ENCODE measurements at places on chromosomes 13 and 19.

- no peak for DNase-seq
These were observed 9.0 kb upstream of the ACSBG2 start for GRCh38 chr19:6126335-6126974.

GRCh38 chr19:30649934-30650614 lies 277.9 kb downstream of the ZNF536 start:
- no peak for DNase-seq

DNA sequence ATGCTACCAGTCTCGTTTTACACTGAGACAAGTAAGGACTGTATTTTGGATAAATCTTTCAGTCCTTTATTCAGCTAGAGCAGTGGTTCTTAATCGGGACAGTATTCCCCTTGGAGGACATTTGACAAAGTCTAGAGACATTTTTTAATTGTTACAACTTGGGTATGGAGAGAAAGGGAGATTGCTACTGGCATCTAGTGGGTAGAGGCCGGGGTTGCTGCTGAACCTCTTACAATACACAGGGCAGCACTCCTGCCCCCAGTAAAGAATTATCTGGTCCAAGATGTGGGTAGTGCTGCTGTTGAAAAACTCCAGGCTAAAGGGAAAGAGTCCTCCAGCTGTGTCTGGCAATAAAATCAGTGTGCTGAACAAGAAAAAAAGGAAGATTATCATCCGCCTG lies 334.8 kb downstream of the SLC7A1 start:
- DNase-seq = no peak

- DNase-seq = no peak
These were observed 4.3 kb upstream of the ZNF497 start for GRCh38 chr19:58366585-58367430.

GRCh38 chr13:113203507-113204377 lies 4.7 kb downstream of the PCID2 start:
- no peak for DNase-seq

GRCh38 chr19:47824396-47824795 lies 2.7 kb downstream of the CRX start:
- DNase-seq = no peak

GRCh38 chr19:56270676-56271075 lies 1.9 kb upstream of the EDDM13 start:
- DNase-seq = no peak

DNA sequence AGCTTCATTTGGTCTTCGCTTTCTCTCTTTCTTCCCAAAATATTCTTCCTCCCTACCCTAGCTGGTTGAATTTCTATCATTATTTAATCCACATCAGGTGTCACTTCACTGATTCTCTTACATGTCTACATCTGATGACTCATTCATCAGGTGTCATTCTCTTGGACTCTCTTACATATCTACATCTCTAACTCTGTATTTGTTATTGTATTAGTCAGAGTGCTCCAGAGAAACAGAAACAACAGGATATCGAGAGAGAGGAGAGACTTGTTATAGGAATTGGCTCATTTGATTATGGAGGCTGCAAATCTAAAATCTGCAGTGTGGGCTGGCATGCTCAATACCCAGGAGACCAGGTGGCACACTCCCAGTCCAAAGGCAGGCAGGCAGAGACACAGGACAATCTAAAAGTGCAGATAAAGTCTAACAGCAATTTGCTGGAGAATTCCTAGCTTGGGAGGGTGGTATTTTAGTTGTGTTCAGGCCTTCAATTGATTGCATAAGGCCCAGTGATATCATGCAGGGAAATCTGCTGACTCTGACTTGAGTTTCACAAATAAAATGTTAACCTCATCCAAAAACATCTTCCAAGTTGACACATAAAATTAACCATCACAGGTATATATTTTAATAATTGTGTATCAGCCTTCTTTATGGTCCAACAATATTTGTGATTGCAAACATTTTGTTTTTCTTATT lies 541.4 kb upstream of the SLITRK5 start:
- no peak for DNase-seq

DNA sequence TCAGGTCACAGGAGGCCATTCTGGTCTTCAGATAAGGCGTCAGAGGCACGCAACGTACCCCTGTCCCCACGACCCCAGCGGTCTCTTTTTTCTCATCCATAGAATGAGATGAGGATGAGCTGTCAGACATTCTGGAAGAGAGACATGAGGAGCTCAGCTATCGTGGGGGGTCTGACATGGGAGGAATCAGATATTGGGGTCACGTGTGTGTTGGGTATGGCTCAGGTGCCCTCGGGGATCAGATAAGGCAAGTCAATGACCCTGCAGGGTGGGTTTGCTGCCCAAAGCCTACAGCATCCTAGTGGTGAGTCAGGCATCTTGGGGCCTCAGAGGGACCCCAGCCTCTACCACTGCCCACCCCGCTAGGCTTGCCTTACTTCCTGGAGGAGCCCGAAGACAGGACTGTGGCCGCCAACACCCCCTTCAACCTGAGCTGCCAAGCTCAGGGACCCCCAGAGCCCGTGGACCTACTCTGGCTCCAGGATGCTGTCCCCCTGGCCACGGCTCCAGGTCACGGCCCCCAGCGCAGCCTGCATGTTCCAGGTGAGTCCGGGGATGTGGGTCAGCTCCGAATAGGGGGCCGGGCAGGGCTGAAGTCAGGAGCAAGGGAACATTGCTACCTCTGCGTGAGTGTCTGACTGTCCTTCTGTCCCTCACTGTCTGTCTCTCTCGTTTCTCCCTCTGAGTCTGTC lies 2.6 kb downstream of the AXL start:
- DNase-seq = no peak

DNA sequence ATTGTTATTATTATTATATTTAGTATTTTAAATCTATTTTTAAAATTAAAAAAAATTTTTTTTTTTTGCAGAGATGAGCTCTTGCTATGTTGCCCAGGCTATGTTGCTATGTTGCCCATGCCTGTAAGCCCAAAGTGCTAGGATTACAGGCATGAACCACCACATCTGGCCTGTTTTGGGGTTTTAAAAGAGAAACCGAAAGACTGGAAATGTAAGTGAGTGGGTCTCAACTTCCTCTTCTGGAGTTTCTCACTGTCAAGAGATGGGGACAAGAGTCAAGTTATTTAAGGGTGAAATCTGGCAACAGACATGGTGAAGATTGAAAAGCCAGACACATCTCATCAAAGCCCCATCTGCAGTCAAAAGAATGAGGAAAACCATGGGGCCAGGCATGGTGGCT lies 4.2 kb upstream of the OR7G3 start:
- DNase-seq = no peak

DNA sequence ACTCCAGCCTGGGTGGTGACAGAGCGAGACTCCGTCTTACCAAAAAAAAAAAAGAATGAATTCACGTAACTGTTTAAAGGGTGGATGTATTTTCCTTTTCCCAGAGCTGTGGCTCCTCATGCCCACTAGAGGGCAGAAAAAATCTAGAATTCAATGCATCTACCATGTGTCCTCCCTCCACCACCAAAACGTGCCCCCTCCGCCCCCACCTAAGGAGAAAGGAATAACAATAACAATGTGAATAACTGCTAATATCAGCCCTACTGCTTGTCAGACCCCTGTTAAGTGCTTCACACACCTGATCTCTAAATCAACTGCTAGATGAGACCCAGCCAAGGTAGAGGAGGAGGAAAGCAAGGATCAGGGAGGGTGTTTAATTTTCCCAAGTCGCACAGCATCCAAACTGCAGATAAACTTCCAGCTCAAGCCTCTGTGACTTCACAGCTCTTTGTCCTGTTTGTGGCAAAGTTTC lies 20.2 kb upstream of the PNMA8B start:
- DNase-seq = no peak

- DNase-seq = peak; percentile 66
These were observed 19.4 kb downstream of the ACTN4 start for GRCh38 chr19:38666663-38667511.

DNA sequence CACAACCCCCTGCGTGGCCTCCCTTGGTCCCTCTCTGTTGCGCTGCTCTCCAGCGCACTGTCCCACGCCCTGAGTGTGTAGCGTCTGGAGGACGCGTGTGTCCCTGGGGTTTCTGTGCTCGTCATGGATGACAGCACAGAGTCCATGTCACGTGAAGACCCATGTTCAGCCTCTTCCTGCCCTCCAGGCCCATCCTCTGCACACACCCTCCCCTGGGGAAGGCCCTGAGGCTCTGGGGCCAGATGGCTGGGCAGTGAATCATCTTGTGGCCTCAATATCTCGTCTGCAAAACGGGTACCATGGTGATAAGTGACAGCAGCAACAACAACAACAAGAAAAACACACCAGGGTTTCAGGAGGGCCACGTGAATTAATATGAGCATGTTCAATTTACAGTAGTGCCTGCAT lies 71.5 kb upstream of the ARHGEF7 start:
- DNase-seq = no peak

DNA sequence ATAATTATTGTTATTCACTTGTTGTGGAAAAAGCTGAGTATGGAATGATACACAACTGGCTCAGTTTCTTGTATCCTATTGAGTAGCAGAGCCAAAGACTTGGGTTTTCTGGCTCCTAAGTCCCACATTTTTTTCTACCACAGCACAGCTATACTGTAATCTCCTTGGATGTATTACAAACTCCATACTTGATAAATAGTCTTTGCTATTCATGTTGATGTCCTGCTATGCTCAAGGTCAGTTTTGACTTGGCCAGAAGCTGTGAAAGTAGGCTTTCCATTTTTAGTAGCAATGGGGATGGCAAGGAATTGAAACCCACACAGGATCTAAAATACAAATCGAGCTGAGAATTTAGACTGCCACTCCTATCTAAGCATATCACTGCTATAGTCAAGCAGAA lies 79.1 kb downstream of the B3GLCT start:
- DNase-seq = no peak

- DNase-seq = no peak
These were observed 6.5 kb downstream of the ARHGEF18 start for GRCh38 chr19:7355151-7355820.

- no peak for DNase-seq
These were observed 4.1 kb upstream of the DLL3 start for GRCh38 chr19:39494661-39495060.

DNA sequence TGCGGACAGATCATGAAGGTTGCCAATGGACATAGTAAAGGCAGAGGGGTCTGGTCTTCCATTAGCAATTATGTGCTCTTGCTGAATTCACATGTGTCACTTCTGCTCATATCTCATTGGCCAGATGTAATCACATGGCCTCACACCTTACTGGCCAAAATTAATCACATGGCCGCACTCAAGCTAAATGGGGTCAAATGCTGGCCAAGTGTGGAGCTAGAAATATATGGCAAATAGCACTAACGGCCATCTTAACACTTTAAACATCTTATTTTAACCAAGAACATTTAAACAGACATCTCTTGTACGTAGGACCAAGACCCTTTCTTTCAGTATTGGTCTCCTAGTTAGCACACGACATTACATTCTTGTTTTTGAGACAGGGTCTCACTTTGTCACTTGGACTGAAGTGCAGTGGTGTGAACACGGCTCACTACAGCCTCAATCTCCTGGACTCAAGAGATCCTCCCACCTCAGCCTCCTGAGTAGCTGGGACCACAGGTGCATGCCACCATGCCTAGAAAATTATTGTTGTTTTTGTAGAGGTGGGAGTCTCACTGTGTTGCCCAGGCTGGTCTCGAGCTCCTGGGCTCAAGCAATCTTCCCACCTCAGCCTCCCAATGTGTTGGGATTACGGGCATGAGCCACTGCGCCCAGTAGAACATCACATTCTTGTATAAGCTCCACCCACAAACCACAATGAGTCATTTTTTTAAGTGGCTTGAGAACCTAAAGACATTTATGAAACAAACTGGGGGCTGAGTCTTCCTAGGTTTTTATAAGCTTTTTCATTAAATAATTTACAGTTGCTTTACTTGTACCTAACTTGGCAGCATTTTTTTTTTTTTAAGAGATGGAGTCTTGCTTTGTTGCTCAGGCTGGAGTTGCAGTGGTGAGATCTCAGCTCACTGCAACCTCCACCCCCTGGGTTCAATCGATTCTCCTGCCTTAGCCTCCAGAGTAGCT lies 2.9 kb upstream of the PTOV1 start:
- DNase-seq = peak; percentile 29

GRCh38 chr13:22789027-22789593 lies 391.7 kb upstream of the SGCG start:
- no peak for DNase-seq

DNA sequence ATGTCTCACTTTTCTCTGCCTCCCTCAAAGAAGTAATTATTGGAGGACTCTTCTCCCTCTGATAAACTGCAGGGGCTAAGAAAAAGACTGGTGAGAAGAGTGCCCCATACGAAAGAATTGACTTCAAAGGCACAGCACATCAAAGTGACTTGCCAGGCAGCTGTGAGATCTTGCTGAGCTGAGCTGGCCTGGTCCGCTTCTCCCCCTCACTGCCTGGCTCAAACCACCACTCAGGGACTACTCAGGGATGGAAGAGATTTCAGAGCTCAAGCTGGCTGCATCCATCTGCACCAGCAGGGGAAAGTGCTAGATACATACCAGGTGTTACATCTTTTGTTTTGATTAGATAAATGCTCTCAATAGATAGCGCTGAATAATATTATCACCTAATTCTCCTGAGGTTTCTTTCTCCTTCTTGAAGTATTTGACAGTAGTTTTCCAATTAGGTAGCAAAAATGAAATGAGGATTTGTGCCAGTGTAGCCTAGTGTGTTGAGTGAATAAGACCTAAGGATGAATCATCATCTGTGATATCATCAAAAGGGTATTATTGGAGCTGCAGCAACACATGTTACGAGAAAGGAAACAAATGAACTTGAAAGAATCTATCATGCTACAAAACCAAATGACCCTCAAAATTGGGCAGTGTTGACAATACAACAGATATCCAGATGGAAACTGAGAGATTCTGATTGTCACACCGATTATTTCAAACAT lies 379.8 kb downstream of the TBC1D4 start:
- no peak for DNase-seq

- no peak for DNase-seq
These were observed 302.9 kb downstream of the LMO7 start for GRCh38 chr13:75938811-75939560.

DNA sequence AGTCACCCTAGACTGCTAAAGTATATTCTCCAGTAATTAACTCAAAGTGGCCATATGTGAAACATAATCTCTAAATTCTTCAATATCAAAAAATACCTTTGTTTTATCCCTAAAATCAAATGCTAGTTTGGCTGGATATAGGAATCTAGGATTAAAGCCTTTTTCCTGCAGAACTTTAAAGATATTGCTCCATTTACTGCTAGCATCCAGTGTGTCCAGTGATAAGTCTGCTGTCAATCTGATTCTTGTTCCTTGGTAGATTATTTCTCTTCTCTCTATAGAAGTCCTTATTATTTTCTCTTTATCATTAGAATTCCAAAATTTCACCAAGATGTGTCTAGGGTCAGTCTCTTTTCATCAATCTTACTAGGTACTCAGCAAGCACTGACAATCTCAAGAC lies 384.6 kb downstream of the FGF14 start:
- no peak for DNase-seq

DNA sequence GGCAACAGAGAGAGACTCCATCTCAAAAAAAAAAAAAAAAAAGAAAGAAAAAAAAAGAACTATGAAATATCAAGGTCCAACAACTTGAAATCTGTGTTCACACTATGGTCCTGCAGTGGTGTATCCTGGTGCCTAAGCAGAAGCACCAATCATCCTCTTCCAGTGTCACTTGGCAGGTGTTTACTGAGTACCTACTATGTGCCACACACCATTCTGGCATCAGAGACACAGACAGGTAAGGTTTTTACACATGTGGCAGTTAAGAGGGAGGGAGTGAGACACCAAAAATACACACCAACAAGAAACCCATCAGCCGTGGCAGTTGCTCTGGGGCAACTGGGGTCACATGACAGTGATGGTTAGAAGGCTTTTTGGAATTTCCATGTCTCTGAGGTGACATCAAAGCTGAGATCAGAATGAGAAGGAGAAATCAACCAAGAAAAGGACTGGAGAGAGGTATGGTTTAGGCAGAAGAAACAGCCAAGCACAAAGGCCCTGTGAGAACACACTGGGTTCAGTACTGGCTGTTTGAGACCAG lies 17.6 kb downstream of the PBX4 start:
- no peak for DNase-seq
